ENCODE measurements at places on chromosomes 3 and 15.

- no peak for DNase-seq
Observed at GRCh38 chr3:102400766-102401165, 34.0 kb upstream of the ZPLD1 start.

DNA sequence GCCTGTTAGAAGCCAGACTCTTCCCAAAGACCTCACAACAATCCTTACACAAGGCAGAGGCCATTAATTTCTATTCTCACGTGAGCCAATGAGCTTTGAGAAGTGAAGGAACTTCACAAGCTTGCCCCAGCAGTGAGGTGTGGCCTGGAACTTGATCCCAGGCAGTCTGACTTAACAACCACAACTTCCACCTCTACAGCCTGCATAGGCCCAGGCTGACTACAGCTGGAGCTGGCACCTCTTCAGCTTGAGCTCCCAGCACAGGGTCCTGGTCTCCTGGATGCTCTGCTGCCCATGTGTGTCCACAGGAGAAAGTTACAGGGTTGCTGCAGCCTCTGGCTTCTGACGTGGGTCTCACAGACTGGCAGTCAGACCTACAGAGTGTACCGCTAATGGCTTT is 111.0 kb downstream of the ERC2 start:
- no peak for DNase-seq

DNA sequence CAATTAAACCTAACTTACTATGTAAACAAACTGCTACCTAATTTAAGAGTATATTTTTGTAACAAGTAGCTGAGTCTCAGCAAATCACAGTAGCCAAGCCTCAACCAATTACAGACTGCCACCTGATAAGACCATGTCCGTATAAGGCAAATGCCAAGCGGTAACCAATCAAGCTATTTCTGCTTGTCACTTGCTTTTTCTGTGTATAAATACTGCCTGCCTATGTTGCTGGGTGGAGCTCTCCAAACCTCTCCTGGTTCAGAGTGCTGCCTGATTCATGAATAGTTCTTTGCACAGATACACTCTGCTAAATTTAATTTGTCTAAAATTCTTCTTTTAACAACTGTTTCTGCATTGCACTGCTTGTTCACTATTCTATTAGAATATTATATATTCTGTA is 42.6 kb downstream of the ZNF148 start:
- DNase-seq, result no peak

GRCh38 chr3:99645277-99646106 is 7.1 kb downstream of the COL8A1 start:
- peak; percentile 16 for DNase-seq

DNA sequence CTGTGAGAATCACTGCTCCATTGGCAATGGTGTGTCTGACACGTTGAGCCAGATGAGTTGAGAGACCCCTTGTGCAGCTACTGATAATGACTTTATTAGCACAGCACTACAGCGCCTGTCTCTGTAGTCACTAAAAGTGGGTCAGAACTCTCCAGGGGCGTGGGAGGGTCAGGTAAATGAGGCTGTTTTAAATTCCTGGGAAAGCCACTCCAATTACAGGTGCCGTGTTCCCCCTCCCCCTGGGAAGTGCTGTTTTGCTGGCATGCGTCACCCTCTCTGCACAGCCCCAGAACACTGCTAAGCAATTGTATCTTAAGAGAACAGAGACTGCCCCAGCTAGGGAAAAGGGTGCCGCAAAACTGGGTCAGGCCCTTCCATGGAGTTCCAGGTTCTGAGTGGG is 21.5 kb upstream of the CPNE9 start:
- no peak for DNase-seq

- DNase-seq, result no peak
Observed at GRCh38 chr3:117479095-117479494, 769.5 kb downstream of the TUSC7 start.

GRCh38 chr15:60973637-60974415 is 255.3 kb downstream of the RORA start:
- DNase-seq, result no peak

DNA sequence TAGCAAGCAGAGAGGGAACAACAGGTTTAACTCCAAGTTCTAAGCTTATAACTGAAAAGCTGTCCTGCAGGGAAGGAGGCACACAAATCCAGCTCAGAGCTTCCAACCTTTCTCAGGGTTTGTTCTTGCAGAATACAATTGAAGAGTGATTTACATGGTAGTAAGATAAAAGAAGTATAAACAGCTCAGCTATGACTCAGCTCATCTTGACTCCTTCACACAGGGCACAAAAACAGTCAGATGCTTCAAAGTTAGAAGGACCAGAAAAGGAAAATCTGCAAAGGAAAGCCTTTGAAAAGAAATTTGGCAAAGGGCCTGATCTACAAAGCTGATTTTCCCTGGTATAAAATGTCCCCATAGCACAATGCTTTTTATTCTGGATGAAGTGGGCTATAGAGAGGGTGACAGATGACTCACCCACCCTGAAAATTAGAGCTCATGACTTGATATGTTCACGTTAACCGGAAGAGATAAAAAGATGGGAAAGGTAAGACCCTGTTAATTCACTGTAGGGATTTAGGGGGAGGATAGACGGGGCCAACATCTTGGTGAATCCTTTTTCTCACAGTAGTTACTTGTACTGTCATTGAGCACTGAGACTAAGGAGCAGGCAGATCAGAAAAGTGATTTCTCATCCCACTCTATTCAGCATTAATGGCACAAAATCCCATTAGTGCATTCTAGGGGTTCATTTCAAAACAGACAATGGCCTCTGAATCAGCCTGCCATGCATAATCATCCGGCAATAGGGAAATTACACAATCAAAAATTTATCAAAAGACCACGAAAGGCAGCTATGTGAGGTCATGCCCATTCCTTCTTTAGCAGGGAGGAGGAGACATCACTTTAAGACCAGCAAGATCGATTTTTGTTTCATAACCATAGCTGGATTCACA is 143.5 kb downstream of the GAP43 start:
- DNase-seq, result no peak

GRCh38 chr3:158085931-158086330 is 20.3 kb downstream of the SHOX2 start:
- no peak for DNase-seq

- DNase-seq, result no peak
Observed at GRCh38 chr3:141100112-141100511, 49.0 kb downstream of the SPSB4 start.

DNA sequence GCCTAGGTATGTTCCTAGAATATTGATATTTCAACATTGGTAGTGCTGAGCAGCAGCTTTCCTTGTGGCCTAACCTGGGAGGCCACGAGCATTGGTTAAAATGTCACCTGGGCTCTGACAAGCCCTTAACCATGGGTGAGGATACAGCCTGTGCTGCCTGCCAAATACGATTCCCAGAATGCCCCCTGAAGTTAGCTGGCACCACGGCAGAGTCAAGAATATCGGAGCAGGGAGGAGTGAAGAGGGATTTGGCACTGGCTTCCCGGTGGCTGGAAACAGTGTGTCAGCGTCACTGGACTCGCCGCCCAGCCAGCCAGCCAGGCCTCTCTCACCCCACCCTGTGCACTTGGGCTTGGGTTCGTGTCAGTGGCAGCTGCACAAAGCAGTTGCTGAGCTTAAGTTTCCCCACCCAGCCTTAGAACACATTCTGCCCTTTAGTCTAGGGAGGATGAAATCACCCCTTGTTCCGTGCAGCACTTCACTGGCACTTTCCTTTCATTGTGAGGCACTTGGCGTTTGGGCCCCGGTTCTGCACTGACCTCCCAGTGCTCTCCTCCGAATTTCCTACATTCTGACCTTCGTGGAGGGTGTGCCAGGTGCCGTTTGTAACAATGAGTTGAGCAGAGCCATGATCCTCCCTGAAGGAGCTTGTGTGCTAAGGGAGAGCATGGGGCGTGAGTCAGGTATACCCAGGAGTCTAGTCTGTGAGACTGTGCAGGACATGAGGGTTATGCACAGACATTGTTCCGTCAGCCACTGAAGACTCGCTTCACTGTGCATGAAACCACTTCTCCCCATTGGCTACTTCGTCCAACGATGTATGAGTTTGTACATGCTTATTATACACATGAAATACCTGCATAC is 152.8 kb upstream of the BHLHE40 start:
- no peak for DNase-seq

DNA sequence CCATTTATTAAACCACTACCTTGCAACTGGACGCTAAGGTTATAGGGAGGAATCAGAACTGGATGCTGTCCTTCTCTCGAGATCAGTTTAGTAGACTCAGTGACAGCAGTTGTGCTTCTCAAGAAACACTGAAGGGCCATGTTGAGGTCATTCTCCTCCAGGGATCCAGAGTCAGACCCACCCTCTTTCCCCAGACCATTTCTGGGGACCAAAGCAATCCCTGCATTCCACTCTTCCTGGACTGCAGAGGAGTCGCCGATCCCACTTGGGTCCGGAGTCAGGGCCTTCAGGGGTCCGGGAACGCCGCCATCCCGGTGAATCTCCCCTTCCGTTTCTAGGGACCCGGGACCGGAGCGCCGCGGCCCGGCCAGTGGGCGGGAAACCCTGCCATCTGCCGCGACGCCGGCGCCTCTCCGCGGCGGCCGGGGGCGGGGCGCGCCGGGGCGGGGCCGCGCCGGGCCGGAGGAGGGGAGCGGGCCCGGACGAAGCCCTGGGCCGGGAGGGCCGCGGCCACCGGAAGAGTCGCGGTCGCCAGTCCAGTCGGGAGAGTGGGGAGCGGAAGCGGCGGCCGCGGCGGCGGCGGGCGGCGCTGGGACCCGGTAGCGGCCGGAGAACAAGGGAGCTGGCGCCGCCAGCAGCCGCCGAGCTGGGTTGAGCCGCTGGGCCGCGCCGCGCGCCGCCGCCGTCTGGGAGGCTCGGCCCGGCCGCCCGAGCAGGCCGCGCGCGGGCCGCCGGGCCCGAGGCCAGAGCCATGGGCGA is at the start of gene DVL3:
Gene DVL3, plus strand, starts transcription at position 493 of the 759 bp plus-strand sequence. Its CDS starts 259 bp downstream, at position 752.
- peak; percentile 51 for DNase-seq

DNA sequence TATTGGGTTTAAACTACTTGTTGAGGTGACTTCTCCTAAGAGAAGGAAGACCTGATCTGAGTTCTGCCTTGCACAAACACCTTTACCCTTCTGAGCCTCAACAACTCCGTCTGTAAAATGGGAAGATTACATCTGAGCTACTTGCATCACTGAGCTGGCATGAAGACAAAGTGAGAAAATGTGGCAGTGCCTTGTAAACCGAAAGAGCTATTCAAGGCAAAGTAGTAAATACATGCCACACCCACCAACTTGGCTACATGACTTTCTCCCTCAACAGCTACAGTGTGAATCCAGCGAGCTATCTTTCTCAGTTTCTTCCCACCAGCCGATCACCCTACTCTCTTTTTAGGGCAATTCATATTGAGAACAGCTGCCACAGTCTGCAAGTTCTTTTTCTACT is 148.3 kb downstream of the FOXB1 start:
- DNase-seq, result no peak

DNA sequence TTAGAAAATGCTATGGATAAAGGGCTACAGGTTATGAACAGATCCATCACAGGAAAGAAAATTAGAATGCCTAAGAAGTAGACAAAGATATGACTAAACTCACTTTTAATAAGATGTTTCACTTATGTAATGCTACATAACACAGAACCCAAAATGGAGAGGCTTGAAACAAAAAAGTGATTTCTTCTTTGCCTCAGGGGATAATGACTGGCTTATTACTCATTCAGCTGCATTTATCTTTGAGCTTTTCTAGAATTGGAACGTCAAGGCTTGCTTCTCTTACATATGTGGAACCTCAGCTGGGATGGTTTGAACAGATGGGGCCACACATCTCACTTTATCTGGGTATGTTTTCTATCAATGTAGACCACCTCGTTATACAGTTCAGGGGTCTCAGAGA is 120.6 kb upstream of the EPHA3 start:
- no peak for DNase-seq

DNA sequence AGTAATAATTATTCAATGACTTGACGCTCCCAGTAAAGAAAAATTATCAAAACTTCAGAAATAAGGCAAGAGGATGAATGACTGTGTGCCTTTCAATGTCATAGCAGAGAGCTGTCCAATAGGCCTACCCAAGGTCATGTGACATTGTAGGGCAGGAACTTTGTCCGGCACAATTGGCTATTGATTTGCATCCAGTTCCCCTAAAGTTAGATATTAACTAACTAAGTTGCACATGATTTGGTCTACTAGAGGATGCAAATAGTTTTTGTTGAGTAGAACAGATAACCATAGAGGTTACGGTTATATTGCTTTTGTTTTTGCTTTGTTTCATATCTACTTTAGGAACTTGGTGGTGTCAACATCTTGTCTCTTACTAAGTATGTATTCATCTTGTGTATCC is 127.9 kb upstream of the PFN2 start:
- DNase-seq, result no peak

GRCh38 chr15:61155741-61156700 is 73.1 kb downstream of the RORA start:
- no peak for DNase-seq

- DNase-seq, result no peak
Observed at GRCh38 chr3:146498002-146498736, 28.8 kb upstream of the PLSCR2 start.

GRCh38 chr3:114624571-114625181 is 330.8 kb downstream of the TIGIT start:
- no peak for DNase-seq

GRCh38 chr3:79258479-79258878 is 509.3 kb downstream of the ROBO1 start:
- no peak for DNase-seq

DNA sequence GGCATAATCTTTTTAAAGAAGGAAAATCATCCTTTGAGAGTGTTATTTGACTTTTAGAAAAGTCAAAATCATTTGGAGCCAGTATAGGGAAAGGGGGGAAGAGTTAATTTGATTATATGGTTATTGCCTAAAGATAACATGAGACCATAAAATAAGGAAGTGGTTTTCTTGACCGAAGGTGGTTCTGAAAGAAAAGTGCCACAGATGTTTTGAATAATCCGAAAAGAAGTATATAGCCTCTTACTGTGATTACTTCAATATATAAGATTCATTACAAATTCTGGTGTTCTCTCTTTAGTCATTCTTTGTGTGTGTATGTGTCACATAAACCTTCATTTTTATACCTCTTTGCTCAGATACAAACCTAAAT is 1.1 kb downstream of the DNAJB11 start:
- no peak for DNase-seq

- DNase-seq, result no peak
Observed at GRCh38 chr3:112894258-112894657, 47.6 kb upstream of the CD200R1L start.

DNA sequence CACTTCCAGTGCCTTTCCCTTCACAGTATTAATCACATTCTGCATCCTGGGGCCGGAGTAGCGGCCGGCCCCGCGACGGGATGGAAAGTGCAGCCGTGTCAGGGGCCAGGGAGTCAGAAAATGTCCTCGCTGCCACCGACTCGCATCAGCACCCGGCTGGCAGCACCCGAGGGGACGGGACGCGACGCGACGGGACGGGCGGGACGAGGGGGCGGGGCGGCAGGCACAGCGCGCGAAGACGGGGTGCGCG is 353 bp downstream of the ATG3 start:
- no peak for DNase-seq

GRCh38 chr15:38128921-38129320 is 123.7 kb upstream of the SPRED1 start:
- DNase-seq, result no peak

GRCh38 chr15:94174399-94174802 is 57.0 kb upstream of the MCTP2 start:
- DNase-seq, result no peak

DNA sequence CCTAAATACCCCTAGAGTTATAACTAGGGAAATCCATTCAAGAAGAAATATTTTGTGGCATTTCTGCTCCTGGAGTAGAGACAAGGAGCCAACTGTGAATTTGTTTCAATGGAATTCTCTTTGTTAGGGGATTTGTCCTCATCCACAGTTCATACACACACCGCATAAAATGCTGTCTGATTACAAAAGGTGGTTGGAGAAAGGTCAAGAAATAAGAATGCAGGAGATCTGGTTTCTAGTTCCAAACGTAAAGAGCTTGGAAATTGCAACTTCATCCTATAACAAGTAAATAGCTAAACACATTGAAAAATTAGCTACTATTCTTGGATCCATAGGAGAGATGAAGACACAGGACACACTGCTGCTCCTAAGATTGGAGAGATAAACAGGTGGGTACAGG is 66.3 kb upstream of the NEDD4 start:
- no peak for DNase-seq

All from NCI-H1417 (cell line).